Skin of body (tissue), 3 donors: ENCODE measurements at places on chromosomes 5 and 9.

DNA sequence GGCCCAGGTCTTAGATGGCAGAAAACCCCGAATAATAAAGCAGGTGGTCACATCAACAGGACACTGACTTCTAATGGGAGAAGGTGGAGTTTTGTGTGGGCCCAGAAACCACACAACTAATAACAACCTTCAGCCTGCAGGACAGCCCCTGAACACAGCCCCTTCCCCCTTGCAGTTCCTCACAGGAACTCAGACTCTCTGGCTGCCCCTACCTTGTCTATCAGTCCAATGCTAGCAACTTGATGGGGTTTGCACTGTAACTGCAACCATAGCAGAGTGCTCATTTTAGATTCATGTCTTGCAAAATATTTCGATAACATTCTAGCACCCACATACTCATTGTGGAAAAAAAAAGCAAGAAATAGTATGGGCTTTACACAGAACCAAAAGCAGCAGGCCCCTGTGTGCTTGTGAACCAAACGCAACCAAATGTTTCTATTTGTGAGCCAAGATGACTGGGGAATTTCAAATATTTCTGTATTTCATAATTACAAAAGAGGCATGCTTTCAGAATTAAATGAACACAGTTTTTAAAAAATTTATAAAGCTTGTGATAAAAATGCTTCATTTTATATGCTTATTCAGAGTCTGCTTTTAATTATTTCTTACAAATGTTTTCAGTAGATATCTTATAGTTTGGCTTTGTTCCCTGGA, 62.7 kb upstream of the PDE4D start:
- no peak for DNase-seq

DNA sequence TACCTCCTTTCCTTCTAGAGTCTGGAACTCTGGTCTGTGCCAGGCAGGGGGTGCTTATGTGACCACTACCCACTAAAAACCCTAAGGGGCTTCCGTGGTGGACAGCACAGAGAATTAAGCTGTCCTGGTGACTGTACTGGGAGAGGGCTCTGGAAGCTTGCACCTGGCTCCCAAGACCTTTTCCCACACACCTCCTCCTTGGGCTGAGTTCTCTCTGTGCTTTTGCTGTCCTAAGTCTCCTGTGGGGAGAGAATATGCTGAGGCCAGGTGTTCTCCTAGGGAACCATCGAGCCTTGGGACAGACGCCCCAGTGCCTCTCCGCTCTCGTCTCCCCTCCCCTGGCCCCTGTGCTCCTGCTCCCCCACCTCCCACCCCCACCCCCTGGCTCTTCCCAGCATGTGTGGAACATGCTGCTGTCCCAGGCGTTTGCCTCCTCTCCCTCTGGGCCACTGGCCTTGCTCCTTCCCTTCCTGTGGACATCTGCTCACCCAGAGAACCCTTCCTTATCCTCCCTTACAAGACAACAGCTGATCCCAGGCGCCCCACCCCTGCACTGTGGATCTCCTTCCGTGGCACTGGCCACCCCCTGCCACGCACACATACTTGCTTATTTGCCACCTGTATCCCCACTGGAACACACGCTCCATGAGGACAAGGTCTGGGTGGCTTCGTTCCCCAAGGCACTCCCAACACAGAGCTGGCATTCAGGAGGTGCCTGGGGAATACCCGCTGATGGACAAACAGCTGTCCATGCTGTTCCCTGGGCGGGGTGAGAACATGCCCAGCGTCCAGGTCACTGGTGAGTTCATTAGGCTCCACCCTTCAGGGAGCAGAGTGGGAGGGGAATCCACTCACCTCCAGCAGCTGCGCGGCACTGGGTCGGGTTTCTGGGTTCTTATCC, 83.0 kb downstream of the STK10 start:
- DNase-seq: no peak

DNA sequence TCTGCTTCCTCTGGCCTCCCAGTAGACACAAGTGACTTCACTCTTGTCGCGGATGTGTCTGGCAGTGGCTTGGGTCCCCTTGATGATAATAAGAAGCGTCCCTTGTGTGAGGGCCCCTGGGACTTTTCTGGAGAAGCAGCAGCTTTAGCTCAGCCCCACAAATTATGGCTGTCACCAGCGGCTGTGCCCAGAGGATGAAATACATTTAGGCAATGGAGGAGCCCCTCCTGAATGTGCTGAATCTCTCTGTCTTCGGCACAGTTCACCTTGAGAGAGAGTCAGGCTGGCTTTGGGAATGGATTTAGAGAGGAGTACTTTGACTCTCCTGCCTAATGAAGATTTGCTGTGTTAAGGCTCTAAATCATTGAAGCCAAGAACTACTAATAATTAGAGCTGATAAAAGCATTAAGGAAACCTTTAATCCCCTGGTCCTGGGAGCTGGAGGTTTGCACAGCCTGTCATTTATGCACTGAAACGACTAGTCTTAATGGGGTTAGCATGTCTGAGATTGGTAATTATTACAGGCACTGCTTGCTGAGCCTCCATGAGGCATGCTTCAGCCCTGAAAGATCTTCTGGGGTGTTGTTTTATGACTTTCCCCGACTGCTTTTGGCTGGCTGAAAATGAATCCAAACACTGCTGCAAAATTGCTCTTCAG, 127.0 kb downstream of the TENT4A start:
- DNase-seq: no peak

DNA sequence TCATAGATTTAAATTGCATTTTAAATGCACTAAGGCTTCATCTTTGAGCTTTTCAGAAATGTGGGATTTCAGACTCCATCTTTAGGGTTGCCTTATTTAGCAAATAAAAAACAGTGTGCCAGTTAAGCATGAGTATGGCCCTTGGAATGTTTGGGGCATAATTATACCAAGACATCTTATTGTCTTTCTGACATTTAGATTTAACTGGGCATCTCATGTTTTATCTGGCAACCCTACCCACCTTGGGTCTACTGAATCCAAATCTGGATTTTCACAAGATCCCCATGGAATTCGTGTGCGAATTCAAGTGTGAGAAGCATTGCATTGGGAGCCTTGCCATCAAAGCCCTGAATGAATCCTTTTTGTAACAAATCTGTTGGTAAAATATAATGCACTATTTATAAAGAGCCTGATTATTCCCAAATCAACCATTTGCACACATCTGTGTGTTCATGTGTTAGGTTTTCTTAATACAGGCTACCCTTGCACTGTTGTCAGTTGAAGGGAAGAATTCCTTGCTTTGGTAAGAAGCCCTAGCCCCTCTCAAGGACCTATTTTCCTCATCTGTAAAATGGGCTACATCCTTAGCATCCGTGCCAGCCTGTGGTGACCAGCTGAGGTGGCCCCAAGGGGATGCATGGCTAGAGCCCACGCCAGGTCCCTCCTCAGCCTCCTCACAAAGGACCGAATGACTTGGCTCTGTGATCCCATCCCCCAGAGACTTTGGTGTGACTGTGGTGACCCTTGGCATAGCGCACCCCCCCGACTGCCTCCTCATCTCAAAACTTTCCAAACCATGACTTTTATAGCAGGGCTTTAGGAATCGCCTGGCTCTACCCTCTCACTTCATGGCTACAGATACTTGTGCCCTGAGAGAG, 8.1 kb downstream of the GSN start:
- no peak for DNase-seq

DNA sequence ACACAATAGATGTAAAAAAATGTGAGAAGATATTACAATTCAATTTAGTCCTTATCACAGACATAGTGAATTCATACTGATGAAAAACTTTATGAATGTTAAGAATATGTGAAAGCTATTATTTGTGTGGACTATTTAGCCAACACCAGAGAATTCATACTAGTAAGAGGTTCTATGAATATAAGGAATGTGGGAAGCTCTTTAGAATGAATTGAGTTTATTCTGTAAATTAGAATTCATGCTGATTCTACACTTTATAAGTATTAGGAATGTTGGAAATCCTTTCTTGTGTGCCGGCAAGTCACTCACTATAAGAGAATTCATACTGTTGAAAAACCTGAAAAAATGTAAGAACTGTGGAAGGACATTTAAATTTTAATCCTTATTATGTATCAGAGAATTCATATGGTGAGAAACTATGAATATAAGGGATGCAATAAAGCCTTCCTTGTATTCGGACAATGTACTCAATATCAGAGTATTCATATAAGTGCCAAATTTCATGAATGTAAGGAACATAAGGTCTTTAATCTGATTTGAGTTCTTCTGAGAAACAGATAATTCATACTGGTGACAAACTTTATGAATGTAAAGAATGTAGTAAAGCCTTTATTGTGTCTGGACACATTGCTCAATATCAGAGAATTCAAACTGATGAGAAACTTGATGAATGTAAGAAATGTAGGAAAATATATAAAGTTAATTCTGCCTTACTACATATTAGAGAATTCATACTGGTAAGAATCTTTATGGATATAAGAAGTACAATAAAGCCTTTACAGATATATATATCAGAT, 21.6 kb upstream of the PCDHA1 start:
- no peak for DNase-seq

DNA sequence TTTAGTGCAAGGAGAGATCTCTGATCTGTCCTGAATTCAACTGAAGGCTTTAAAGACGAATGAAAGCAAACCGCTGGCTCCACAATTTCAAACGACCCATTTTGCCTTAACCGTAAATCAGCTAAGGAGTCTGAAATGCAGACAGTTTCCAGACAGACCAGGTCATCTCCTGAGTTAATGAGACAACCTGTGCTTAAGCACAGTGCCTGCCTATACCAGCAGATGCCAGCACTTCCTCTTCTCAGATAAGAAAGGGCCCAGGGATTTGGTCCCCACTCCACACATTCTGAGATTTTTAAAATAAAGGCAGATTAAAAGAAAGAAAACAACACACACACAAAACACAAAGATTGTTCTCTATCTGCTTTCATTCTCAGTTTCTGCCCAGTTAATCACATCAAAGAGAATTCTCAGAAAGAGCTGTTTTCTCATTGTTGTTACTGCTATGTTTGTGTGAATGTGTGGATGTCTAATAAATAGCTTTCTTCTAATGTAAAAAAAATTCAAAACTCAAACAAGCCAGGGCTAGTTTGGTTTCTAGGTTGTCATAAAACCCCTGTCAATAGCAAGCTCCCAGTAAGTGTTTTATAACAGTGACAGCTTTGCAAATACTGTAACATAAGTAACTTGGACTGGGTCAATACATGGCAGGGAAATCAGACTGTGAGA, 157.7 kb upstream of the SLC24A2 start:
- DNase-seq: no peak

DNA sequence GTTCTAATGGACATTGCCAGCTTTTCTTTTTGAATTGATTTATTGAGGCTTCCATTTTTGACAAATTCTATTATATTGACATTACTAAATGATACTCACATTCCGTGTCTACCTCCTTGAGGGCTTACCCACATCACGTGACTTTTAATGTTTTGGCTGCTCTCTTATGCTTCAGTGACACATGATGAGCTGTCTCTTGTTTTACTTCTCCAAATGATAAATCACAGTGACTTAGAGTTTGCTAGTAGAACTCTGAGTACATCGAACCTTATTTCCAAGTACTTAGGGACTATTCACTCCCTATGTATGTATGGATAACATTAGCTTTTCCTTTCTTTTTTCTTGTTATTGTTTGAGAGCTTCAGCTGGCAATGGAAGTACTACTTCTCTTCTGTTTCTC, 169.8 kb upstream of the KCNN2 start:
- no peak for DNase-seq

DNA sequence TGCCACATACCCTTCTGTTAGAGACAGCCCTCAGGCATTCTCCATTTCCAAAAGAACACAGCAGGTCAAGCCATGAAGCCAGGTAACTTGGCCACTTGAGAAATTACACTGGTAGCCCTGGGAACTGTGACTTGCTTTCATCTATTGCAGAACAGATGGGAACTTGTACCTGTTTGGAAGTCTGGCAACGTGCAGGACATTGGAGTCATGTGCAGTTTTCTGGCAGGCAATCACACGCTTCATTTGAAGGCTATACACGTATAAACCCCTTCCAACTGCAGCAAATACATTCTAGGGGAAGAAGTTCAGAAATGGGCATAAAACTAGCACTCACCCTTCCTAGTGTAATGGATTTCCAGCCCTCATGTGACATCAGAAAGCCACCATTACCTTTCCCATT, 54.0 kb downstream of the WDR41 start:
- DNase-seq: no peak

DNA sequence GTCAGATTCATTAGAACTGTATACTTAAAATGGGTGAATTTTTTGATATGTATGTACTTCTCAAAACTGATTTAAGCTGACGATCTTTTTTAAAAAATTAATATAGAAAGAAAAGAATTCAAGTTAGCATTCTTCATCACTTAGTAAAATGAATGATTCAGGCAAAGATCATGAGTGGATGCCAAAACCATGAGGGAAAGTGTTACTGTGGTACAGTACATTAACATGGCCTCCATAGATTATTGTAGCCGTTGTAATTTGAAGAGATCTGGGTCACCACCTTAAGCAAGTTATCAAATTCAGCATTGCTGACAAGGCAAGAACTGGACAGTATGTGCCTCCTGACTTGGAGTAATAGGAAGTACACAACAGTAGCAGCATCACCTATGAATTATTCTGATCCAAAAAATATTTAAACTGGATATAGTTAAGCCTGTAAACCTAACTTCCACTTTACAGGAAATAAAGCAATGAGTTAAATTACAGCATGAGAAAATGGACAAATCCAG, 29.7 kb downstream of the C9orf85 start:
- DNase-seq: no peak

DNA sequence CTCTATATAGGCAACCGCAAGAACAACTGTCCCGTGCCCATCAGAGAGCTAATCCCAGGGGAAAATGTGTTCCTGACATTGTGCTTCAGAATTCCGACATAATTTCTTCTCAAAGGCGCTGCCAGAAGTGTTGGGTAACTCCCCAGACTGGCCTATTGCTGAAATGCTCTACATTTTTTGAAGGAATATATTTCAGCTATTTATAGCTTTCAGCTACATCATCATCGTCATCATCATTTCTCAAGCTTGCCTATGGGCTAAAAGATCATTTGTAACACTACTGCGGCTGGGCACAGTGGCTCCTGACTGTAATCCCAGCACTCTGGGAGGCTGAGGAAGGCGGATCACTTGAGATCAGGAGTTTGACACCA, 49.7 kb downstream of the MYO10 start:
- peak; percentile 54 for DNase-seq

DNA sequence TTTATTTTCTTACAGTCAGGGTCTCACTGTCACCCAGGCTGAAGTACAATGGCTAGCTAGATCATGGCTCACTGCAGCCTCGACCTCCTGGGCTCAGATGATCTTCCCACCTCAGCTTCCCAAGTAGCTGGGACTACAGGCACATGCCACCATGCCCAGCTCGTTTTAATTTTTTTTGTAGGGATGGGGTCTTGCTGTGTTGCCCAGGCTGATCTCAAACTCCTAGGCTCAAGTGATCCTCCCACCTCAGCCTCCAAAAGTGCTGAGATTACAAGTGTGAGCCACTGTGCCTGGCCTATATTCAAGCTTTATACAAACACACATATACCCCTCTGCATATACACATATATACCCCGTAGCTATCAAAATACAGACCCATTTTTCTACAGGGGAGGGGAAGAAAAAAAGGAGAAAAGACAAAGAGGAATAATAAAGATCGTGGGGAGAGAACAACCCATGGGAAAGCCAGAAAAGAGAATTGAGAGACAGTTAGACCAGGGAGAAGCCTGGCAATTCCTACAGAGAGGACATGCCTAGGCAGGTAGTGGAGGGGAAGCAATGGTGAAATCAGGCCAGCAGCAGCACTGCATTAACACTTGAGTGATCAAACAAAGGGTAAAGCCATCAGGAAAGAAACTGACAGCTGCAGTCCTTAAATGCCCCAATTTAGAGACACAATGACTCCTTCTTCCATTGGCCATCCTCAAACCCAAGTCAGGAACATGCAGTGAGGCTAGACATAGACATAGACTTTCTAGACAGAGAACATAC, 102.7 kb downstream of the EFNA5 start:
- no peak for DNase-seq
